ENCODE measurements at places on chromosomes 3 and 15.
A peak's percentile ranks its signal among the peaks of the same experiment; 100 is the strongest.

- DNase-seq: no peak
These were observed 161.2 kb downstream of the OTOL1 start for GRCh38 chr3:161657786-161658185.

DNA sequence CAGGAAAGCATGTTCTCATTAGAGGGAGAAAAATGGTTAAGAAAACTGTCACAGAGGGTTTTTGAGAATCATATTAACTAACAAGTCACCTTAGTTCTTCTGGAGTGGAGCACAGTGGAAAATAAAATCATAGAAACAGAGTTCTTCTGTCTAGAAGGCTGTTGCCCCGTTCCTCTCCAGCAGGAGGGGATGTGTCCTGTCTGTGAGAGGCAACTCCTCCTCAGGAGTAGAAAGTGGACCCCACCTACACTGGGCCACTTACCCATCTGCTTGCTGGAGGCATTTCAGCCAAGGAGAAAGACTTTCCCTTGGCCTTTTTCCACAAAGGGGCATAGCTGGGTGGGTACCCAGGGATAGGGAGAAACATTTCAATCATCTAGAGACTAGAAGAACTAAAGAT is 106.6 kb downstream of the SSR3 start:
- no peak for DNase-seq

- no peak for DNase-seq
These were observed 23.5 kb downstream of the PLCL2 start for GRCh38 chr3:16908016-16908807.

DNA sequence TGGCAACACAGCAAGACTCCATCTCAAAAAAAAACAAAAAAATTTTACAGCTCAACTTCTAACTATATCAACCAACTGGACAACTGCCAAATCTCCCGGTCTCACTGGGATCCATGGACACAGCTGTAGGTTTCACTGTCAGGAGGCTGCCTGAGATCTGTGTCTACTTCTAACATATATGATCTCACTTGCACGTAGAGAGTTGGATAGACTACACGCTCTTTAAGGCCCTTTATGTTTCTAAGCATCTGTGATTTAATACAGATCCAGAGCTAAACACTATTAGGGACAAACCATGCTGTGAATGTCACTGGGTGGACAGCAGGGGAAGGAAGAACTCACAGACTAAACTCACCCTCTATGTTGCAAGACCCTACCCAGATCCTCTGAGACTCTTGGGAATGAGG is 13.0 kb upstream of the APOD start:
- DNase-seq: no peak

- DNase-seq: no peak
These were observed 68.5 kb downstream of the FMN1 start for GRCh38 chr15:33125894-33126537.

DNA sequence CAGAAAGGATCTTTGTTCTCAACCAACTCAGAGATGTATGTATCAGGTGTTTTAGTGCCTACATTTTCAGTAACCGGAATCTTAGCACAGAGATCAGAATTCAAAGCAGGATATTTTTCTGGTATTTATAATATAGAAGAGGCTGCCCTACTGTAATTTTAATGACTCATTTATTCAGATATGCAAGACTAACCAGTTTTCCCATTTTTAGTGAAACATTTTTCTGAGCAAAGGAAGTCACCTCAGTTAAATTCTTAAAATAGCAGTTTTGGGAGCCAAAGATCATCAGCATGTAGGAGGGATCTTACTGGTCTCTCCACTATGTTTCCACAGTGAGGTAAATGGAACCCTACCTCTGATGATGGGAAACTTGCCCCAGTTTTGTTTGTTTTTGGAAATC is 42.0 kb downstream of the SRP14 start:
- DNase-seq: no peak

GRCh38 chr15:62988701-62989100 is 53.8 kb upstream of the TPM1 start:
- no peak for DNase-seq

DNA sequence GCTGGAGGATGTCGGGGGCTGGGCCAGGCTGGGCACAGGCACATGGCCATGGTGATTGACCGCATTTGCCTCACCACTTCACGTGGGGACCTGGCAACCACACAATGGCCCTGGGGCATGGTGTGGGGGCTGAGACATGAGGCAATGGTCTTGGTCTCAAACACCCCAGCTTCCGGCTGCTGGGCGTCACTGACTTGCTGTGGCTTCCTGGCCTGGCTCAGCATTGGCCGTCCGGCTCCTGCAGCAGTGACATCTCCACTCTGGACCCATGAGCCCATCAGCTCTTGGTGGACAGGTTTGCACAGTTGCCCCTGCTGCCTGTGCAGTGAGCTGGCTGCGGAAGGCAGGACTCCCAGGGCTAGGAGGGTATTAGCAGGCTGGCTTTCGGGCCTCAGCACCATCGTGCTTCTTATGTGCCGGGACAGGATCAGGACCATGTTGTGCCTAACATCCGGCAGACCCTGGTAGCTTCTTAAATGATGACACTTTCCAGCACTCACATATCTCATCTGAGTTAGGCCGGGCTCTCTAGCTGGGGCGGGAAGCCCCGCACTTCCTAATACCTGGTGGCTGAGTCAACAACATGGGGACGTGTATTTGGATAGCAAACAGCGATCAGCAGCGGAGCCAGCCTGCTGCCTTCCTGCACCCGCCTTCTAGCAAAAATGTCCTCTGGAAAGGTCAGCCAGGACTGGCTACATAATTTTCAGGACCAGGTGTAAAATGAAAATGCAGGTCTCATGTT is 34.1 kb downstream of the ZNF710 start:
- no peak for DNase-seq

DNA sequence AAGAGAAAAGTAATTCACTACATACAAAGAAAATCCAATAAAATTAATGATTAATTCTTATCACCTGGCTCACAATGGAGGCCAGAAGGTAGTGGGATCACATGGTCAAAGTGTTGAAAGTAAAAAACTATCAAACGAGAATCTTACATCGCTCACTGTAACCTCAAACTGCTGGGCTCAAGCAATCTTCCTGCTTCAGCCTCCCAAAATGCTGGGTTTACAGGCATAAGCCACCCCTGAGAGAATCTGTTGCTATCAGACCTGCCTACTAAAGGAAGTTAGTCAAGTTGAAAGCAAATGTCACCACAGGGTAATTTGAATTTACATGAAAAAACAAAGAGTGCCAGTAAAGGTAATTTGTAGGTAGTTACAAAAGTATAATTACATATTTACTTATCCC is 103.3 kb downstream of the PCCB start:
- DNase-seq: peak; percentile 12

GRCh38 chr3:128004661-128005060 is 47.6 kb upstream of the SEC61A1 start:
- DNase-seq: no peak

DNA sequence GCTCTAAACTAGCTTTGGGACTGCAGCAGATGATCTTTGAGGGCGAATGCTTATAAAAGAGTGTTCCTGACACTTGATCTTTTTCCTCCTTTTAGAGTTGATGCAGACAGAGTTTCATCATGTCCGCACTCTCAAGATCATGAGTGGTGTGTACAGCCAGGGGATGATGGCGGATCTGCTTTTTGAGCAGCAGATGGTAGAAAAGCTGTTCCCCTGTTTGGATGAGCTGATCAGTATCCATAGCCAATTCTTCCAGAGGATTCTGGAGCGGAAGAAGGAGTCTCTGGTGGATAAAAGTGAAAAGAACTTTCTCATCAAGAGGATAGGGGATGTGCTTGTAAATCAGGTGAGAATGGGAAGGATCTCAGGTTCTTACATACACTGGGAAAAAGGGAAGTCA is 75.7 kb downstream of the KLHL25 start:
- no peak for DNase-seq

DNA sequence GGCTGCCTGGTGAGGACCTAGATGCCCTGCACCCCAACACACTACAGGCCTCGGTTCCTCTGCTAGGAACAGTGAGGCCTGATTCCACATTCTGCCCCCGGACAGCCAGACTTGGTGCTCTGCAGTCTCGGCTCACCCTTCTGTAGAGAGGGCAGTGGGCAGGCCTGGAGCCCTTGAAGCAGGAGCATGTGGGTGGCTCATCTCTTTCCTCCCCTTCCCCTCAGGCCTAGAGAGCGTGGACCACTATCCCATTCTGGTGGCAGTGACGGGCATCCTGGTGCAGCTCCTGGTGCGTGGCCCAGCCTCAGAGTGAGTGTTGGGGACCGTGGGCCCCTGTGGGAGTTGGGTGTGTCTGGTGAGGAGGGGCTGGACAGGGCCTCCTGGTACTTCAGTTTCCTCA is 3.3 kb downstream of the AMIGO3 start:
- no peak for DNase-seq

- no peak for DNase-seq
These were observed 70.2 kb upstream of the GADL1 start for GRCh38 chr3:30964612-30965011.

- no peak for DNase-seq
These were observed 107.4 kb downstream of the VGLL4 start for GRCh38 chr3:11536132-11536935.

GRCh38 chr3:13308380-13308801 is 111.7 kb downstream of the NUP210 start:
- DNase-seq: peak; percentile 23

GRCh38 chr3:46378426-46378942 is 7.7 kb downstream of the CCR5 start:
- DNase-seq: no peak

DNA sequence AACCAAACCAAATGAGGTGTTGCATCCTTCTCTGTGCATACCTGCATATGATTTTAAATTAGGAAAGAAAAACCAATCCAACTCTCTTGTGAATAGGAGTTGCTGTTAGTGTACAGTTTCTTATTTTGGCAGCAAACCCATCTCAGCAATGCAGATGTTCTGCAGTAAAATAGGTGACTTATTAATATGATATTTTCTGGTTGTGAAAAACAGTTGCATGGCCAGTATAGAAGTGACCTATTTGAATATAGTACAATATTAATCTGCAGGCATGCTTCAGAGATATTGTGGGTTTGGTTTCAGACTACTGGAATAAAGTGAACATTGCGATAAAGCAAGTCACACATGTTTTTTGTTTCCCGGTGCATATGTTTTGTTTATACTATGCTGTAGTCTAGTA is 42.2 kb downstream of the AKAP13 start:
- DNase-seq: no peak

DNA sequence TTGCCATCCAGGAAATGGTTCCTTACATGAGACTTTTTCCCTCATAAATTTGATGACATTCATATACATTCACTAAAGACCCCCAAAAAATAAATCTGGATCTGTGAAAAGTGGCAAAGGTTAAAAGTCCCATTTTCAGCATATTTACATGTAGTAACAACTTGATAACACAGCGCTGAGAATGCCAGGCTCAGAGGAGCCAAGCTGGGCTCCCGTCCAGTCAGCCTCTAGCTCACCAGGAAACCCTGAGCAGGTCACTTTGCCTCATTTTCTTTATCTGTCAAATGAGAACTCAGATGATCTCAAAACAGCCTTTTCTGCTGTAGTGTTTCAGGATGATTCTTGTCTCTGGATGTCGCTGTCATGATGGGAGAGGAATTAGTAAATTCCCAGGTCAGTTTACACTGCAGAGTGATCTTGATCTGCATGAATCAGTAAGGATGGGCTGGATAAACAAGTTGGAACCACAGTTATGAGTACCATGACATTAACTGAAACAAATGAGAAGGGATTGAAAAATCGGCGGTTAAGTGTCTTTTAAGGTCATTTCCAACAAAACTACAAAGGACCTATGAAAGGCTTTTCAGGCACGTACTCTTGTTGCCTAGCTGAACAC is 82.8 kb downstream of the PPARG start:
- no peak for DNase-seq

GRCh38 chr15:60744826-60745460 is 266.0 kb upstream of the ICE2 start:
- DNase-seq: no peak

DNA sequence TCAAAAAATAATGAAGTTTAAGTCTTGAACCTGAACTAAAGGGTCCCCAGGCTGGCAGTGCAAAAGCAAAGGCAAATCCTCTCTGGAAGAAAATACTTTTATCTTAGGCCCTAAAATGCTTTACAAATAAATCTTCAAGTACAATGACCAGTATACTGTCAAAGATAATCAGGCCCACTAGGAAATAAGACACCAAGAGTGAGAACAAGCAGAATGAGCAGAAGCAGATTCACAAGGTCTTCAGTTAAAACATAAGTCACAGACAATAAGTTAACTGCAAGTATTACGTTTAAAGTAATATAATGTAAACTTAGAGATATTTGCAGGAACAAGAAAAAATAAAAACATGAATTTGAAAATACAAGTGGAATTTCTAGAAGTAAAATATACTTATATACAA is 42.2 kb upstream of the IGSF10 start:
- DNase-seq: no peak

DNA sequence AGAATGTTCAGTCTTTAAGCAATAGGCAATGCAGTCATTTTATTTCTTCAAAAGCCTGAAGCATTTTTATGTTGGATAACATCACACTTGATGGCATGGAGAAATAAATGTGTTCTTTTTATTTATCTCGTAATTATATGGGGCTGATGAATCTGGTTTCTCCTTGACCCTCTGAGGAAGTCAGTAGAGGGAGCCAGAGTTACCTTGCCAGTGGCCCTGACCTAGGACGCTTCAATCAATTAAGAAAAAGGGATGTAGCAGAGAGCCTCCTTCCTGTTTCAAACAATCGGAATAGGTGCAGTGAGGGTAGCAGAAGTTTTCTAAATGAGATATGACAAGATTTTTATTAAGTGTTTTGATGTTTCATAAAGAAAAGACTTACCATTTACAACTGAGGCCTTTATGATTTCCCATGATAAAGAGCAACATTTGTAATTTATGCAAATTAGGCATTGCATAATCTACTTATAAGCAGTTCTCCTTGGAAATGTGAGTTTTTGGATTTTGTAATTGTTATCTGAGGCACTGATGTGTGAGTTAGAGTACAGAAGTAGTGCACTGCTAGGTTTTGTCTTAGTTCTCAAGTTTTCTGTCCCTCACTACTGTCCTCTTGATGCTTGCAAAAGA is 129.1 kb downstream of the RAP2B start:
- DNase-seq: no peak

DNA sequence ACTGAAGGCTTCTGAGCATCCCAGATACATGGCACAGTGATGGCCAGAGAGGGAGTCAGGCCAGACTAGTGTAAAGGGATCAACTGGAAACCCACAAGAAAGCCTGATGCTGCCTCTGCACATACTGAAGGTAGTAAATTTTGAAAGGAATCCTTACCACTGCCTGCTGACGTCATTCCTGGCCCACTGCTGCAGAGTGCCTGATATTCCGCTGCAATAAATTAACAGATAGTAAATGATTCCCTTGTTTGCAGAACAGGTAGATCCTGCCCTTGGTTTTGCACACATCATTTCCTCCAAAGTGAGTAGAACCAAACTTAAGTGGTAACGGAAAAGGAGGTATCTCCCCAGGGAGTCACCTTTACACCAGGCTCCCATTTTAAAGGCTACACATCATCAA is 146.7 kb downstream of the FBN1 start:
- no peak for DNase-seq

DNA sequence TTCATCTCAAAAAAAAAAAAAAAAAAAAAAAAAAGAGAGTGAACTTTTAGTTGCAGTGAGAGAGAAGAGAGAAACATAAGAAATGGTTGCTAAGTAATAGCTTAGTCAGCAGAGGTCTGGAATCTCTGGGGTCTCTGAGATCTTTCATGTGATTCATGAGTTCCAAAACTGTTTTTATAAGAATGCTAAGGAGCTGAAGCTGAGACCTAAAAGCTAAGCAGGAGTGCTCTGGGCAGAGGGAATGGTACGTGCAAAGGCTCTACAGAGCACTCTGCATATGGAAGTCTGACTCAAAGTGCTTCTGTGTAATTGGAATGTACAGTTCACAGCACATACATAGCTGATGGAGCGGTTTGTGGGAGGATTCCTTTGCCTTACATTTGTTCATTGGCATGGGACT is 66.3 kb upstream of the LRIG1 start:
- no peak for DNase-seq

GRCh38 chr15:49901321-49901720 is 217.7 kb downstream of the ATP8B4 start:
- DNase-seq: no peak
